ENCODE measurements at places on chromosomes 7 and 10. TPM values are rescaled to one million over a fixed set of nuclear protein-coding genes. Genes with fewer than 3 reads are reported as not detected.

The CPXM2 gene
- not detected for total RNA-seq

The CAMK1D gene
- 1.3 TPM for total RNA-seq

The TUBB8 gene
- not detected for total RNA-seq

The TDRD1 gene
- total RNA-seq, result 0.64 TPM

DNA sequence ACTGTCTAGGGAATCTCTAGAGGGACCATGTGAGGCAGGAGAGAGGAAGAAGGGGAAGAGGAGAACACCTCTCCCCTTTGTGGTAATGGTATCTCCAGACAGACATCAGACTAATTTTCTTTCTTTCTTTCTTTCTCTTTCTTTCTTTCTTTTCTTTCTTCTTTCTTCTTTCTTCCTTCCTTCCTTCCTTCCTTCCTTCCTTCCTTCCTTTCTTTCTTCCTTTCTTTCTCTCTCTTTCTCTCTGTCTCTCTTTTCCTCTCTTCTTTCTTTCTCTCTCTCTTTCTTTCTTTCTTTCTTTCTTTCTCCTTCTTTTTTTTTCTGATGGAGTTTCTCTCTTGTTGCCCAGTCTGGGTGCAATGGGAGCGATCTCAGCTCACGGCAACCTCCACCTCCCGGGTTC lies 73.2 kb upstream of the PAX2 start:
- no peak for DNase-seq

- DNase-seq, result peak; percentile 4
These were observed 17.8 kb downstream of the ENO4 start for GRCh38 chr10:116866987-116867595.

GRCh38 chr10:15169555-15170401 lies 1.3 kb upstream of the NMT2 start:
- no peak for DNase-seq

- DNase-seq, result no peak
These were observed 12.8 kb downstream of the OR2F1 start for GRCh38 chr7:143967398-143967797.

GRCh38 chr10:29886299-29886698 lies 173.1 kb downstream of the JCAD start:
- DNase-seq, result no peak

GRCh38 chr7:33671531-33672262 lies 233.6 kb upstream of the BMPER start:
- no peak for DNase-seq

DNA sequence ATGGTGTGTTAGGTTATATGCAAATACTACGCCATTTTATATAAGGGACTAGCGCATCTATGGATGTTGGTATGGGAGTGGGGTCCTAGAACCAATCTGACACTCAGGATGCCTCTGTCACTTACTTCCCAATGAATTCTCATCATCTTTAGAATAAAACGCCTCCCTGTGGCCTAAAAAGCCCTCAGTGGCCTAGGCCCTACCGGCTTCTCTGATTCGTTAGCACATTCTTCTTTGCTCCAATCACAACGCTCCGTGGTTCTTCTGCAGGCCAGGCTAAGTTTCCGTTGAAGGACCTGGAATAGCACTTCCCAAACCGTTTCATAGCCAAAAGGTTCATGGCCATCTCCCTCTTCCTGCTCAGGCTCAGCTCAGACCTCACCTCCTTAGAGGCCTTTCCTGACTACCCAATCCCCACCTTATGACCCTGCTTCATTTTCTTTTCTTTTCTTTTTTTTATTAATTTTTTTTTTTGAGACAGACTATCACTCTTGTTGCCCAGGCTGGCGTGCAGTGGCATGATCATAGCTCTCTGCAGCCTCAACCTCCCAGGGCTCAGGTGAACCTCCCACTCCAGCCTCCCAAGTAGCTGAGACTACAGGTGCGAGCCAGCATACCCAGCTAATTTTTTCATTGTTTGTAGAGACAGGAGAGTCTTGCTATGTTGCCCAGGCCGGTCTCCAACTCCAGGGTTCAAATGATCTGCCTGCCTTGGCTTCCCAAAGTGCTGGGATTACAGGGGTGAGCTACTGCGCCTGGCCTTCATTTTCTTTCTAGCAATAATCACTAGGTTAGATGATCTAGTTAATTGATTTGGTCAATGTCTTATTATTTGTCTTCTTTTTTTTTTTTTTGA lies 24.5 kb upstream of the YWHAG start:
- no peak for DNase-seq

- no peak for DNase-seq
These were observed 12.1 kb upstream of the ZC3HAV1L start for GRCh38 chr7:139047970-139048369.

- no peak for DNase-seq
These were observed 5.4 kb downstream of the SLIT1 start for GRCh38 chr10:97180363-97180755.

DNA sequence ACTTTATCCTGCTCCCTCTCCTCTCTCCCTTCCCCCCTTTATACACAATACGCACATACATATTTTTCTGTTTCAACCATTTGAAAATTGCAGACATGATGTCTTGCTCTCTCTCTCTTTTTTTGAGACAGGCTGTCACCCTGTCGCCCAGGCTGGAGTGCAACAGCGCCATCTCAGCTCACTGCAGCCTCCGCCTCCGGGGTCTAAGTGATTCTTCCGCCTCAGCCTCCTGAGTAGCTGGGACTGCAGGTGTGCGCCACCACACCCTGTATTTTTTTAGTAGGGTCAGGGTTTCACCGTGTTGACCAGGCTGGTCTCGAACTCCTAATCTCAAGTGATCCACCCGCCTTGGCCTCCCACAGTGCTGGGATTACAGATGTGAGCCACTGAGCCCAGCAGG lies 38.5 kb downstream of the KLHDC10 start:
- DNase-seq, result no peak

Measured in fibroblast of villous mesenchyme (primary cell).